ENCODE measurements at places on chromosomes 4 and X. TPM values are rescaled to one million over a fixed set of nuclear protein-coding genes. Genes with fewer than 3 reads are reported as not detected.

The RPL10 gene
- total RNA-seq = 4,112 TPM

The BCLAF3 gene
- total RNA-seq = 0.94 TPM

The KCNIP4 gene
- not detected for total RNA-seq

The PRSS12 gene
- total RNA-seq = 14.9 TPM

The ZNF827 gene
- total RNA-seq = 12.4 TPM

The CTAG2 gene
- total RNA-seq = not detected

The WDR44 gene
- 38.1 TPM for total RNA-seq

The UBE2A gene
- 24.9 TPM for total RNA-seq

The SYTL5 gene
- total RNA-seq = 0.11 TPM

The SCRG1 gene
- total RNA-seq = not detected

The KLHL4 gene
- total RNA-seq = 49.3 TPM

The GAGE12F gene
- not detected for total RNA-seq

The AMTN gene
- not detected for total RNA-seq

The TDO2 gene
- total RNA-seq = not detected

The NAT8L gene
- total RNA-seq = 5.2 TPM

The DUX4 gene
- not detected for total RNA-seq

The SLC7A11 gene
- 7.1 TPM for total RNA-seq

The GPR34 gene
- total RNA-seq = not detected

The IL1RAPL1 gene
- total RNA-seq = 2.9 TPM

The CHIC1 gene
- 9.6 TPM for total RNA-seq

The ATP8A1 gene
- 7.0 TPM for total RNA-seq

The NAP1L3 gene
- total RNA-seq = 41.3 TPM

The SERPINA7 gene
- not detected for total RNA-seq

The LAP3 gene
- 68.2 TPM for total RNA-seq

The ABRAXAS1 gene
- total RNA-seq = 15.9 TPM

The SSX2B gene
- total RNA-seq = 0.10 TPM

The FBXL5 gene
- total RNA-seq = 91.6 TPM

The BANK1 gene
- total RNA-seq = not detected

The KLKB1 gene
- total RNA-seq = 16.3 TPM

The PASD1 gene
- total RNA-seq = not detected

The ADAM29 gene
- total RNA-seq = not detected

The TMEM150C gene
- 2.4 TPM for total RNA-seq

The TCP11X2 gene
- 0.07 TPM for total RNA-seq

The ITM2A gene
- total RNA-seq = 25.4 TPM
